Right renal pelvis (tissue), 4 donors: ENCODE measurements at places on chromosomes 7 and 10.

DNA sequence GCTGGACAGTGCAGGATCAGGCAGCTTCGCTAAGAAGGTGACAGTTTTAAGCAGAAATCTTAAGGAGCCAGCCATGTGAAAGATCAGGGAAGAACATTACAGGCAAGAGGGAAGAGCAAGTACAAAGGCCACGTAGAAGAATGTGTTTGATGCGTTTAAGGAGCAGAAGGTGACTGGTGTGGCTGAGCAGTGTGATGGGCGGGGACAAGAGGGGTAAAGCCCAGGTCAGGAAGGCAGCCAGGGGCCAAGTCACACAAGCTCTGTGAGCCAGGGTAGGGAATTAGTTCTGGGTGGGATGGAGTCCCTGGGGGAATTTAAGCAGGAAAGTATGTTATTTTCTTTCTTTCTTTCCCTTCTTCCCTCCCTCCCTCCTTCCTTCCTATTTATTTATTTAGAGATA is 166.9 kb downstream of the SH3PXD2A start:
- DNase-seq = no peak

GRCh38 chr7:17651863-17652385 is 288.4 kb downstream of the SNX13 start:
- no peak for DNase-seq

DNA sequence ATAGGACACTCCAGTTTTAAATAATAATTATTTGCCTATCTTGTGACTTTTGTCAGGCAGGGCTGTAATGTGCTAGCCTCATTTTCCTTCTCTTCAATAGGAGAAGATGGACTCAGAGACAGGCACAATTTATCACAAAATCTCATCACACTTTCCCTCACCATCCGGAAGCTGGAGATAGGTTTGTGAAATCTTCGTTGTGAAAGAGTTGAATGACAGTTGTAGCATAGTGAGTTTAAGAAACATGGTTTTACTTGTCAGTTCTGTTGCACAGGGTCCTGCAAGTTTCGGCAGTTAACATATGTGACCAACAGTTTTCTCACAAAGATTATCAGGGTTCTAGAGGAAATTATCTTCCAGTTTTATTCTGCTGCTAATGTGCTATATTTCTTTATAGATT is 37.7 kb upstream of the MAP3K8 start:
- DNase-seq = no peak

DNA sequence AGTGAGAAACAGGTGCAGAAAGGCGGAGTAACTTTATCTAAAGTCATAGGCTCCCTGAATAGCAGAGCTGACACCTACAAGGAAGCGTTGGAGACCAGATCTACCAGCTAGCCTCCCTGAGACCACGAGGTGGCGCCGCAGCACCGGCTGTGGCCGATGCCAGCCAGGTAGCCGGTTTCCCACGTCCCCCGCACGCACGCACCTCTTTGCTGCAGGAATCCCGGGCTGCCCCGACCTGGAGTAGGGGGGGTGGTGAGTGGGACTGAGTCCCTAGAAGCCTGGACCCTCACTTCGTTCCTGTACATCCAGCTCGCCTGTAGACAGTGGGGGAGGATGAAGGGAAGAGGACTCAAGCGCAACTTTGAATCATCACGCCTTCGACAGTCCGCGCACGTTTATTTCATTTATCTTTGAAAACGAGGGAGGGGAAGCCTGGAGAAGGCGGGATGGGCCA is 3.7 kb downstream of the ELOVL3 start:
- DNase-seq = peak; percentile 49

GRCh38 chr10:100072514-100072913 is 9.2 kb downstream of the CPN1 start:
- DNase-seq = no peak

GRCh38 chr7:8881916-8882315 is 448.5 kb downstream of the NXPH1 start:
- DNase-seq = no peak

DNA sequence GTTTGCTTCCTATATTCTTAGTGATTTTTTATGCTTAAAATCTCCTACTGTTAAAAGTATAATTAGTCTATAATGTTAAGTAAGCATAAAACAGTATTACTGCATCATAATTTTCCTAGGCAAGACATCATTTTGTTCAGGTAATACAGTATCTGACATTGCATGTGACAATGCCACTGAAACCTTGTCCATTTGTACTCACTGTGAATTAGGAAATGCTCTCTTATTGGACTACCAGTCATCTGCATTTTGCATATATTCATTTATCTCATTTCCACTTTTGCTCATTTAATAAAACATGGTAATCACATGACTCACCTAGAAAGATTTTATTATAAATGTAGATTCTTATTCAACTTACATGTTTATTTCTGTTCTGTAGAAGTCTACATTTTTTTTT is 379.1 kb downstream of the ETV1 start:
- no peak for DNase-seq
